Stimulated activated CD8-positive, alpha-beta memory T cell treated with anti-CD3 and anti-CD28 coated beads, Interleukin-7, amount 100 ng/mL, for 1 hour (primary cell): ENCODE measurements at places on chromosomes 1 and 21.
A peak's percentile ranks its signal among the peaks of the same experiment; 100 is the strongest.

DNA sequence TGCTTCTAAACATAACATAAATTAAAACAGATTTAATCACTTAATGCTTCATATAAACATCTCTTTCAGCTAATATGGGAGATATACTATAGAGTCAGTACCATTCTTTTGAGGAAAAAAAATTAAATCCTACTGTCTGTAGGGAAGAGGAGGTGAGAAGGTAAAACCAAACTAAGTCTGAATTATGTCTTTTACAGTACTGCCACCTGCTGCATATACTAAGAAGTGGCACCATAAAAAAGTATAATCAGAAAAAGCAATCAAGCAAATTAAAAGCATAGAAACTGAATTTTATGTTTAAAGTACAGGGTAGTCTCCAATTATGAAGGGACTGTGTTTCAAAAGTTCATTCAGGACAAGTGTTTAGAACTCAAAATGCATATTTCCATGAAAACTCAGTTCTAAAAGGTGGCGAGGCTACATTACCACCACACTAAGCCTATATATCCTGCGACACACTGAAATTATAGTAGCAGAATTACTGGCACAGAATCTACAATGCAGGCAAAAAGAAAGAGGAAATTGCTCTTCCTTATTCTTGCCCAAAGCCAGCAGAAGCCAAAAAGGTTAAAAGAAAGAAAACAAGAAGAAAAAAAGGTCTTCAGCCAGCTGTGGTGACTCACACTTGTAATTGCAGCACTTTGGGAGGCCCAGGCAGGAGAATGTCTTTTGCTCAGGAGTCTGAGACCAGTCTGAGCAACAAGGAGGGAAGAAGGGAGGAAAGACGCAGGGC, 9.0 kb downstream of the NSL1 start:
- no peak for DNase-seq

GRCh38 chr1:51217101-51217500, 19.0 kb upstream of the RNF11 start:
- DNase-seq = no peak

DNA sequence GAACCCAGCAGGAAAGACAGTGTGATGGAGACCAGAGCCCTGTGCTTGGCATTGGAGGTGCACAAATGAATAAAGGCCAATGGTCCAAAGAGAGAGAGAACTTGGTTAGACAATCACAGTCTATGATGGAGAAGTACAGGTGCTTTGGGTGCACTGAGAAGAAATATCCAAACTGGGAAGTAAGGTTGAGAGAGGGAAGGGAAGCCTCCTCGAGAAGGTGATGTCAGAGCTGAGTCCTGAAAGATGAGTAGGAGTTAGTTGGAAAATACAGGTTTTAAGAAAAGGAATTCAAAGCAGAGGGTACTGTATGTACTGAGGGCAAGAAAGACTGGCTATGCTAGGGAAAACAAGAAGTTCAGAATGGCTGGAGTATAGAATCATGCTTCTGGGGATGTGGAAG, 94.1 kb upstream of the CD53 start:
- no peak for DNase-seq

- DNase-seq = no peak
Observed at GRCh38 chr1:50966991-50967390, 3.1 kb upstream of the CDKN2C start.

GRCh38 chr1:41432481-41433280, 51.8 kb downstream of the EDN2 start:
- peak; percentile 42 for DNase-seq

DNA sequence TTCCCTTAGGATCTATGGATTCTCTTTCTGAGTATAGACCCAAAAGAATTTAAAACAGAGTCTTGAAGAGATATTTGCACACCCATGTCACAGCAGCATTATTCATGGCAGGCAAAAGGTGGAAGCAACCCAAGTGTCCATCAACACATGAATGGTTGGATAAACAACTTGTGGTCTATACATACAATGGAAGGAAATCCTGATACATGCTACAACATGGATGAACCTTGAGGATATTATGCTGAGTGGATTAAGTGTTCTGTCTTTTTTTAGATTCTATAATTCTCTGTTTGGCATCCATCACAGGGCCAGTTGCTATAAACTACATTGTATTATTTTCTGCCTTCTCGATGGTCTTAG, 39.8 kb downstream of the PTPN14 start:
- no peak for DNase-seq

- DNase-seq = no peak
Observed at GRCh38 chr21:35135481-35135880, 86.4 kb upstream of the RUNX1 start.

DNA sequence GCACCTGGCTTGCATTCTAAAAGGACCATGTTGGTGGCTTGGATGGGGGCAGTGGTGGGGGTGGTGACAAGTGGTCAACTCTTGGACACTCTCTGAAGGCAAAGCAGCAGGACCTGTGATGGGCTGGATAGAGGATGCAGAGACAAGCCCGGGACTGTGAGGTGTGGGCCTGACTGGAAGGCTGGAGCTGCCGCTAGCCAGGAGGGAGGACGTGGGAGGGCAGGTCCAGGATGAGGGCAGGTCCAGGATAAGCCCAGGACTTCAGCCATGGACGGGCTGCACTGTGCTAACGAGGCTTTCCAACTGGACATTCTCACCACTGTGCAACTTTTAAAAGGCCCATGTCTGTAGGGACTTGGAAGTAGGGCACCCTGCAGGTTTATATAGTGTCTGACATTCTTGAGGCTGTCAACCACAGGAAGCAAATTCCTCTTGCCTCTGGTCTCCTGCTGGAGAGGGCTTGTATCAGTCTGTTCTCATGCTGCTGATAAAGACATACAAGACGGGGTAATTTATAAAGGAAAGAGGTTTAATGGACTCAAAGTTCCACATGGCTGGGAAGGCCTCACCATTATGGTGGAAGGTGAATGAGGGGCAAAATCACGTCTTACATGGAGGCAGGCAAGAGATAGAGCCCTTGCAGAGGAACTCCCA, 8.3 kb upstream of the C1orf167 start:
- no peak for DNase-seq
